ENCODE measurements at places on chromosomes 5 and 9.

- no peaks in the 10 kb centered on the region for H3K27me3 ChIP-seq
- H3K27ac ChIP-seq, result no peak overlapping the region
- no peaks in the 10 kb centered on the region for H3K36me3 ChIP-seq
Observed at GRCh38 chr5:79157305-79157704, 45.7 kb downstream of the BHMT start.

DNA sequence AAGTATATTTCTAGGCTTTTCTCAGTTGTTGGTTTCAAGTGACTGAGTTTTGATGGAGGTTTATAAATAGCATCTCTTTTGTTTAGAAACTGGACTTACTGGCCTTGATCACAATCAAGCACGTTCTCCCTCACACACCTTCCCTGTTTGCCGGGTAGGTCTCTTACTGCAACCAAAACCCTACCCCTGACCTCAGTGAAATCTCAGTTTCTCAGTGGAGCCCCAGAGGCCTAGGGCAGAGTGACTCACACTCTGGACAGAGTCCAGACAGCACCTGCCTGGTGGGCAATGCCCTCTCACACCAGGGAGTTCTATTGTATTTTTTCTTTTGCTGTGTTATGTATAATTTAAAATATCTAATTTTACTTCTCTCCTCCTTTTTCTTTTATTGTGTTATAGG, 48.4 kb upstream of the EPB41L4B start:
- no peak overlapping the region for H3K27ac ChIP-seq
- H3K4me3 ChIP-seq, result no peak overlapping the region
- no peaks in the 10 kb centered on the region for H3K27me3 ChIP-seq
- peak; percentile 40 for DNase-seq
- H3K4me1 ChIP-seq, result no peaks in the 10 kb centered on the region

DNA sequence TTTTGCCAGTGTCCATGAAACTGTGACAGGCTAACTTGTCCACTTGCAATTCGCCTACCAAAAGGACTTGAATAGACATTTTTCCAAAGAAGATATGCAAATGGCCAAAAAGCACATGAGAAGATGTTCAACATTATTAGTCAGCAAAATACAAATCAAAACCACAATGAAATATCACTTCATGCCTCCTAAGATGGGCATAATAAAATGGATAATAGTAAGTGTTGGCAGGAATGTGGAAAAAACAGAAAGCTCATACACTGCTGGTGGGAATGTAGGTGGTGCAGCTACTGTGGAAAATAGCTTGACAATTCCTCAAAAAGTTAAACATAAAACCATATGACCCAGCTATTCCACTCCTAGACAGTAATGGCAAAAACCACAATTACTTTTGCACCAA, 7.9 kb downstream of the DTWD2 start:
- no peaks in the 10 kb centered on the region for H3K4me1 ChIP-seq
- no peaks in the 10 kb centered on the region for H3K27me3 ChIP-seq
- H3K4me3 ChIP-seq, result no peak overlapping the region

GRCh38 chr9:81694541-81694940, 5.2 kb upstream of the TLE1 start:
- peak overlapping the region; percentile 4 for H3K27ac ChIP-seq
- peaks cover 15% of the 10 kb centered on the region for H3K4me1 ChIP-seq
- H3K4me3 ChIP-seq, result no peak overlapping the region
- H3K36me3 ChIP-seq, result no peaks in the 10 kb centered on the region

DNA sequence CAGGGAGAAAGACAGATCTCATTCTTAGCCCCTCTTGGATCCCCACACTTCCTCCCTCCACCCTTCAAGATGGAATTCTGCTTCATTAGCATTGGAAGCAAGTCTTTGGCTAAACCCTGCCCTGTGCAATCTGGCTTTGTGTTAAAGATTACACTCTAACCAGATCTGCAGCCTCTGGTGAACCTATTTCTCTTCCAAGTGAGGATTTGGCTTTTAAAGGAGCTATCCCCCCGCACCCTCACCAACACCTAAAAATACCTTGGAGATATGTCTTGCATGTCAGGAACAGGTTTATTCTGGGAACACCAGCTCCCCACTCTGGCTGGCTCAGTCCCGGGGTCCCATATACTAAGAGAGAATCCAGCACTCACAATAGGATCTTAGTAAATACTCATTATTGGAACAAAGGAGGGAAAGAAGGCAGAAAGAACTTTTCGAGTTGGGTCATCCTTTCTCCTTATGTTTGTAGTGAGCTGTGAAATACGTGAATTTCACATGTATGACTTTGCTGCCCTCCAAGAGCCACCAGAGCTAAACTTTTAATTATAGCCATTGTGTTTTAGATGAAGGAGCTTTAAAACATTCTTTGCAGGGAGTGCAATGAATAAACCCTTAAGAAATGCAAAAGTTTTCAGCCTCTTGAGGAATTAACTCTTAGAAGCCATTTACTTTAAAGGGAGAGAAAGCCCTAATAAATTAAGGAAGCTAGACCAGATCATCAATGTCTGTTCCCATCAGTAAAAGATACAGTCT, 53.7 kb upstream of the HRH2 start:
- no peak overlapping the region for H3K27ac ChIP-seq
- DNase-seq, result no peak
- H3K4me1 ChIP-seq, result no peaks in the 10 kb centered on the region
- H3K27me3 ChIP-seq, result no peaks in the 10 kb centered on the region
- no peaks in the 10 kb centered on the region for H3K36me3 ChIP-seq
- H3K4me3 ChIP-seq, result no peak overlapping the region

GRCh38 chr5:40121236-40121635, 558.5 kb upstream of the PTGER4 start:
- no peaks in the 10 kb centered on the region for H3K4me1 ChIP-seq
- no peak overlapping the region for H3K27ac ChIP-seq
- no peak overlapping the region for H3K4me3 ChIP-seq
- no peaks in the 10 kb centered on the region for H3K27me3 ChIP-seq
- DNase-seq, result no peak

DNA sequence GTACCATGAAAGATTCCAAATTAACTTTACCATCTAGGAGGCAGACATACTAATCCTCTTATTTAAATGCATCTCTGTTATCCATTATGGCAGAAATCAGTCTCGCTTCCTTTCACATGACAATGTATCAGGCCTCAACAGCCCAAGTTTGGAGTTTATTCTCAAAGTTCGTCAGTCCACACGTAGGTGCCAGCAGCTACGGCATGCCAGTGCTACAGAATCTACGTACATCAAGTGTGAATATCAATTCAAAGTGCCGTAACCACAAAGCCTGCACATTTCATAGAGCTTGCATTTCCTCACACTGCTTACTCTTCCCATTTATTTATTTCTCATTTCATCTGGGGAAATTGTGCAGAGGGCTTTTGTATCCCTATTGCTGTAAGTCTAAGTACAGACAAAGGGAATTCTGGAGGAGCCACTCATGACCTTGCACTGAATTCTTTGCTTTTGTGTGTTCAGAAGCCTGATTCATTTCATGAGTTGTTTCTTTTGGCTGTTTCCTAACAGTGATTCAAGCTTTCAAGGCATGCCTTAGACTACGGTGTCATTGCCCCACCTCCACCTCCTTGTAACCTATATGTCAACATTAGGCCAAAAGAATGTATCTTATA, 10.0 kb downstream of the ENC1 start:
- no peak overlapping the region for H3K27ac ChIP-seq
- no peak overlapping the region for H3K4me3 ChIP-seq
- peaks cover 44% of the 10 kb centered on the region for H3K36me3 ChIP-seq
- peaks cover 78% of the 10 kb centered on the region for H3K4me1 ChIP-seq
- no peak for DNase-seq

GRCh38 chr5:155836089-155836803, 490.7 kb upstream of the SGCD start:
- no peak for DNase-seq
- H3K4me3 ChIP-seq, result no peak overlapping the region
- no peak overlapping the region for H3K27ac ChIP-seq
- no peaks in the 10 kb centered on the region for H3K36me3 ChIP-seq
- H3K27me3 ChIP-seq, result no peaks in the 10 kb centered on the region

- H3K4me1 ChIP-seq, result peaks cover 10% of the 10 kb centered on the region
- no peak overlapping the region for H3K4me3 ChIP-seq
- DNase-seq, result no peak
- no peaks in the 10 kb centered on the region for H3K36me3 ChIP-seq
- no peaks in the 10 kb centered on the region for H3K27me3 ChIP-seq
Observed at GRCh38 chr5:81545911-81546310, 152.0 kb upstream of the ACOT12 start.

- no peaks in the 10 kb centered on the region for H3K27me3 ChIP-seq
- no peak overlapping the region for H3K4me3 ChIP-seq
- H3K36me3 ChIP-seq, result no peaks in the 10 kb centered on the region
- no peaks in the 10 kb centered on the region for H3K4me1 ChIP-seq
- DNase-seq, result no peak
- no peak overlapping the region for H3K27ac ChIP-seq
Observed at GRCh38 chr5:179223528-179223927, 121.7 kb downstream of the ADAMTS2 start.

GRCh38 chr5:176863041-176863764, 35.9 kb downstream of the HK3 start:
- H3K27me3 ChIP-seq, result peaks cover 88% of the 10 kb centered on the region
- no peak for DNase-seq
- no peaks in the 10 kb centered on the region for H3K36me3 ChIP-seq
- no peak overlapping the region for H3K27ac ChIP-seq
- no peak overlapping the region for H3K4me3 ChIP-seq

- H3K4me1 ChIP-seq, result peaks cover 71% of the 10 kb centered on the region
- no peaks in the 10 kb centered on the region for H3K27me3 ChIP-seq
- H3K36me3 ChIP-seq, result peaks cover 4% of the 10 kb centered on the region
- no peak for DNase-seq
- peak overlapping the region; percentile 48 for H3K27ac ChIP-seq
Observed at GRCh38 chr5:173895401-173896165, 7.4 kb downstream of the CPEB4 start.

DNA sequence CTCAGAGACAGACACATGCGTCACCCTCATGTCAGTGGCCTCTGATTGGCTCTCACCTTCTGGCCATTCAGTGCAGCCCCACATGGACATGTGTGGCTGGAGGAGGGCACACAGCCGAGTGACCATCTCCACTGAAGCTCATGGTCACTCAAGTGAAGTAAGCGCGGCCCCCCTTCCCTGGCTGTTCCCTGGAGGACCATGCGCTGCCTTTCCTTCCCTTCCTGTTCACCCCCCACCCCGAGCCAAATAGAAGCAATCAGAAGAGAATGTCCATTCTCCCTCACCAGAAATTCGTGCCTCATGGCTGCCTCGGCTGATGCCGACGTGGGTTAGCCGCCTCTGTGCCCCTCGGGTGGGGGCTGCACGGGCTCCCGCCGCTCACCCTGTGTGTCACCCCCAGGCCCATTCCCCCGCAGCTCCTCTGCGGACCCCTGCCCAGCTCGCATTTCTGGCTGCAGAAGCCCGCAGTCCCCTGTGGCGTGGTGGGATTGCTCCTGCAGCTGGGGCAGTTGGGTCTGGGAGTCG, 12.5 kb upstream of the COL5A1 start:
- DNase-seq, result no peak
- H3K4me3 ChIP-seq, result no peak overlapping the region
- H3K4me1 ChIP-seq, result no peaks in the 10 kb centered on the region

DNA sequence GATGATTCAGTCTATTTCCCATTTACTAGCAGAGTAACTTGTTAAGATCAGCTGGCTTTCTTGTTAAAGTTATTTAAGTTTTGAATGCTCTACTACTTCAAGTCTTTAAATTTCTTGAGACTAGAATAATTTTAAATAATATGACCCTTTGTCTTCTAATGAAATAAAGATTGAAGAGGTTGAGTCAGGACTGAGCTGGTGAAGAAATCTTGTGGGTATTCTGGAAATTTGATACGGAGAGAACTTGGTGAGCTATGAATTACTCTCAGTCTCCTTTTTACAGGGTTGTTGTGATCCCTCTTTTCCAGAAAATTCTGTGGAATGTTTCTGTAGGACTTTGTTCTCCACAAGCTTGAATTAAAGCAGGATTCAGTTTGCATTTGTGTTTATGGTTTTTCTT, 29.3 kb downstream of the RNF20 start:
- peaks cover 13% of the 10 kb centered on the region for H3K36me3 ChIP-seq
- DNase-seq, result no peak
- no peaks in the 10 kb centered on the region for H3K27me3 ChIP-seq
- no peaks in the 10 kb centered on the region for H3K4me1 ChIP-seq

DNA sequence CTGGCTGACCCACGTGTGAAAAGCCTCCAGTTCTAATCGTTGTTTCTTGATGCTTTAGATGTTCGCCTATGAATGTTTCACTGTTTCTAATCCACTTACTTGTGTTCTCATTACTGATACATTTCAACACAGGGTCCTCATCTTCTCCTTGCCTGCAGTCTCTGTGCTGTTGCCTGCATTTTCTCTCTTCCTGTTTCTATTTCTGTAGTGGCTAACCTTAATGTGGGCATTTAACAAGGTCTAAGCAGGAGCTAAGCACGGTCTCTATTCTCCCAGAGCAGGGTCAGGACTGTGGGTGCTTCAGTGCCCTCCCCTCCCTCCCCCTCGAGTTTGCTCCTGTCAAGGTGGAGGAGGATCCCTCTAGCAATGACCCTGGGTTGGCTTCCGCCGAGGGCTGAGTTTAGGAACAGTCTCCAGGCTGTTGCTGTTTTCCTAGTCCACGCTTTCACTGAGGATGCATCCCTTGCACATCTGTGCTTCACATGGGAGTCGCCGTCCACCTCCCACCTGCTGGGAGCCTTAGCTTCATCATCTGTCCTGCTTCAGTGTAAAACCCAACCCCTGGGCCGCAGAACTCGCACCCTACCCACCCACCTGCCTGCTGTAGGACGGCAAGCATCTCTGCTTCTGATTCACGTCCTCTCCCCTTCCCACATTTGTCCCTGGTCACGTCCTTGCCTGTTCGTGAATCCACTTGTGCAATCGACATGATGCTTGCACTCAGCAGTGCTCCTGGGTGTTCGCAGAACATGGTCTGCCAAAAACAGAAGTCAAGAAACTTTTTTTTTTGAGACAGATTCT, 2.4 kb upstream of the EXOC3 start:
- H3K27ac ChIP-seq, result no peak overlapping the region
- H3K36me3 ChIP-seq, result no peaks in the 10 kb centered on the region
- H3K4me1 ChIP-seq, result peaks cover 31% of the 10 kb centered on the region
- H3K27me3 ChIP-seq, result no peaks in the 10 kb centered on the region
- no peak overlapping the region for H3K4me3 ChIP-seq
- DNase-seq, result no peak

GRCh38 chr9:88776717-88777497, 214.4 kb upstream of the S1PR3 start:
- DNase-seq, result no peak
- H3K27ac ChIP-seq, result no peak overlapping the region
- peaks cover 27% of the 10 kb centered on the region for H3K4me1 ChIP-seq
- H3K4me3 ChIP-seq, result no peak overlapping the region
- no peaks in the 10 kb centered on the region for H3K27me3 ChIP-seq

DNA sequence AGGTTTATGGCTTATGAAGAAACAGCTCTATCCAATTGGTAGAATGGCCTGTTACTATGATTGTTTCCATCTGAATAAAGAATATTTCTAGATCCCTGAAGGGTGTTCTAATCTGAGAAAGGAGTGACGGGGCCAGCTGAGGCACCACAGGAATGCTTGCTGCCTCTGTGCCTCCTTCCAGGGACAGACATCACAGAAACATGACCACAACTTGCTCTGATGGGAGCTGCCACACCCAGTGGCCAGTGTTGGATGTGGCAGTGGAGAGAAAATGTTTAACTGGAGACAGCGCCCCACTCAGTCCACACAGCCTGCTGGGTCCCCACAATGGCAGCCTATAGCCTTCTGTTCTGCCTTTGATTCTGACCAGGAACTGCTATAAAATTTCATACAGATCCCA, 38.6 kb upstream of the TESK1 start:
- peaks cover 28% of the 10 kb centered on the region for H3K4me1 ChIP-seq
- H3K4me3 ChIP-seq, result no peak overlapping the region
- H3K27ac ChIP-seq, result no peak overlapping the region
- no peaks in the 10 kb centered on the region for H3K36me3 ChIP-seq

Measured in stomach (tissue), 19 donors.